Activated CD4-positive, CD25-positive, alpha-beta regulatory T cell (primary cell): ENCODE measurements at places on chromosomes 4 and X.

DNA sequence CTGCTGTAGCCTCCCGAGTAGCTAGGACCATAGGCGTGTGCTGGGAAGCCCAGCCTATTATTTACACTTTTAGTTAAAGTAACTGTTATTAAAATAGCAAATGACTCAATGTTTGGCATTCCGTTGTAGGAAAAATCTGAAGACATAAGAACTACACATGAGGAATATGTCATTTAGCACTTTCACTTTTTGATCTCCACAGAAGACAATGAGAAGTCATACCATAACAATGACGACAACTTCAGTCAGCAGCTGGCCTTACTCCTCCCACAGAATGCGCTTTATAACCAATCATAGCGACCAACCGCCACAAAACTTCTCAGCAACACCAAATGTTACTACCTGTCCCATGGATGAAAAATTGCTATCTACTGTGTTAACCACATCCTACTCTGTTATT lies 6.7 kb downstream of the GPR34 start:
- DNase-seq, result no peak

- DNase-seq, result no peak
Observed at GRCh38 chr4:111434586-111434985, 710.7 kb upstream of the FAM241A start.

DNA sequence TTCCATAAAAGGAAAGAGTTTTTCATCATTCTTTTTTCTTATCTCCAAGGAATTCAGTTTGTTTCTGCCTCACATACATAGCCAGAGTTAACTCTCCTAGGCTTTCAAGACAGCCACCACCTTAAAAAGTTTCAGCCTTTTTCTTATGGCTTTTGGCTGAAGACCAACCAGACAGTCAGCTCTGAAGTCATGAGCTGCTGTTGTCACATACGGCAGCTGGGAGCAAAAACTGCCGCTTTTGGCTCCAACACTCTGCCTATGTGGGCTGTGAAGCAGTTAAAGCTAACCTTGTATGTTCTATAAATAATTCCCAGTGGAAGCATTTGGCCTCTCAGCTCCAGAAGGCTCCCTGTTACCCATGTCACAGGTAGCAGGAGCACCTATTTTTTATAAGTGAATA lies 104.1 kb downstream of the KLHL4 start:
- no peak for DNase-seq

- DNase-seq, result no peak
Observed at GRCh38 chrX:123993904-123994635, 32.6 kb downstream of the STAG2 start.

GRCh38 chr4:92254767-92255442 lies 48.9 kb upstream of the GRID2 start:
- no peak for DNase-seq

- no peak for DNase-seq
Observed at GRCh38 chr4:14100349-14100748, 472.8 kb upstream of the BOD1L1 start.

DNA sequence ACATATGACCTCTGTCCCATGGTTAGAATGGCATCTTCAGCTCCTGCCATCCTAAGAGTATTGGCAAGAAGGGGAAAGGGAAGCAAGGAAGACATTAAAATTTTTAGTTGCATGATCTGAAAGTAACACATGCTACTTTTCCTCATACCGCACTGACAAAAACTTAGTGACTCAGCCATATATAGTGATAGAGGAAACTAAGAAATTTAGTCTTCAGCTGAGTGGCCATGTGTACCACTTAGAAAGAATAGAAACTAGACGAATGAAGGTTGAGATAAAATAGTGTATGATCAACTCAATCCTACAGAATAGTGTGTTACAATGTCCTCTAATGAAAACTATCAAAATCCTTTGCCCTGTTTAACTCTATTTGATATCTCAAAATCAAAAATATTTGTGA lies 164.1 kb downstream of the PPP3CA start:
- DNase-seq, result no peak

GRCh38 chr4:36399762-36400353 lies 118.4 kb downstream of the DTHD1 start:
- no peak for DNase-seq

DNA sequence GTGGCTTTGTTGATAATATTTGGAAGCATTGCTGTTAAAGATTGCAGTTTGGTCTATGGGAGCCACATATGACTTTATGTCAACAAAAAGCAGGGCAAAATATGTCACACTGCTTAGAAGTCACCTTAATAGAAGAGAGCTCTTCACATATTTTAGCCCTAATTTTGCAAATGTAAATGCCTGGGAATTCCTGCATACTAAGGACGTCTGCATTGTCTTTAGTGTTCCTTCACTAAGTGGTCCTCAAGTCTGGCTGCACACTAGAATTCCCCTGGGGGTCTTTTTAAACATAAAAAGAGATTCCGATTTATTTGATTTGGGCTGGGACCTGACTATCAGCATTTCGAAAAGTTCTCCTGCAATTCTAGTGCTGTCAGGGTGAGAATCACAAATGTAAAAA lies 495.1 kb upstream of the FAM241A start:
- DNase-seq, result no peak

- no peak for DNase-seq
Observed at GRCh38 chrX:141760761-141761160, 62.2 kb upstream of the SPANXD start.

- DNase-seq, result no peak
Observed at GRCh38 chr4:113106108-113106507, 56.7 kb downstream of the ANK2 start.

GRCh38 chr4:173415885-173416653 lies 17.2 kb upstream of the SCRG1 start:
- no peak for DNase-seq

GRCh38 chrX:13268874-13269273 lies 51.0 kb downstream of the ATXN3L start:
- no peak for DNase-seq

GRCh38 chrX:18582910-18583493 lies 88.9 kb downstream of the RS1 start:
- no peak for DNase-seq

GRCh38 chrX:43882294-43882681 lies at the start of gene MAOB:
Gene MAOB (minus strand): TSS chrX:43882450. CDS start chrX:43882299, 151 bp downstream.
- no peak for DNase-seq

GRCh38 chr4:188399834-188400233 lies 260.6 kb downstream of the TRIML1 start:
- no peak for DNase-seq

DNA sequence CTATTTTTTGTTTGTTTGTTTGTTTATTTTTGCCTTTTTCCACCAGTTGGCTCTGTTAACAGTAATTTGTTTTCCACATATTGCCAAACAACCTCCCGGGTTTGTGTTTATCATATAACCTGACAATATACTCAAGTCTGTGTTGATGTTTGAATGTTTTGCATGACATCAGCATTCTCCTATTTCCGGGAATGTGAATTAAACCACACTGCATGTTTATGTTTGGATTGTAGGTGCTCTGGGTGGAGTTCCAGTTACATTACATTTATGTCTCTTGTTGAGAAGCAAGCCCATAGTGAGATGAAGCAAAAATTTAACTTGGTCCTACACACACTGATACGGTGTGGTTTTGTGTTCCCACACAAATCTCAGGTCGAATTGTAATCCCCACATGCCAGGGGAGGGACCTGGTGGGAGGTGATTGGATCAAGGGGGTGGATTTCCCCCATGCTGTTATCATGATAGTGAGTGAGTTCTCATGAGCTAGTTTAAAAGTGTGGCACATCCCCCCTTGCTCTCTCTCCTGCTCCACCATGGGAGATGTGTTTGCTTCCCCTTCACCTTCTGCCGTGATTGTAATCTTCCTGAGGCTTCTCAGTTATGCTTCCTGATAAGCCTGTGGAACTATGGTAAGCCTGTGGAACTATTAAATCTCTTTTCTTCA lies 54.4 kb upstream of the CLNK start:
- DNase-seq, result no peak

DNA sequence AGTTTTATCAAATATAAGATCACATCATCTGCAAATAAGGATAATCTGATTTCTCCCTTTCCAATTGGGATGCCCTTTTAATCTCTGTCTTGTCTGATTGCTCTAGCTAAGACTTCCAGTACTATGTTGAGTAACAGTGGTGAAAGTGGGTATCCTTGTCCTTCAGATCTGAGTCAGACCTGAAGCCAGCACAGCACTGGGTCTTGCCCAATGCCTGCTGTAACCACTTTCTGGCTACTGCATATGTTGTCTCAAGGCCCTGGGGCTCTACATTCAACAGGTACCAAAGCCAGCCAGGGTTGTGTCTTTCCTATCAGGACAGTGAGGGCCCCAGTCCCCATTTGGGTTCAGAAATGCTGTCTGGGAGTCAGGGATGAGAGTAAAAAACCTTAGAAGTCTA lies 90.3 kb downstream of the CYSLTR1 start:
- DNase-seq, result no peak

GRCh38 chr4:93759506-93759905 lies 69.0 kb upstream of the ATOH1 start:
- no peak for DNase-seq

DNA sequence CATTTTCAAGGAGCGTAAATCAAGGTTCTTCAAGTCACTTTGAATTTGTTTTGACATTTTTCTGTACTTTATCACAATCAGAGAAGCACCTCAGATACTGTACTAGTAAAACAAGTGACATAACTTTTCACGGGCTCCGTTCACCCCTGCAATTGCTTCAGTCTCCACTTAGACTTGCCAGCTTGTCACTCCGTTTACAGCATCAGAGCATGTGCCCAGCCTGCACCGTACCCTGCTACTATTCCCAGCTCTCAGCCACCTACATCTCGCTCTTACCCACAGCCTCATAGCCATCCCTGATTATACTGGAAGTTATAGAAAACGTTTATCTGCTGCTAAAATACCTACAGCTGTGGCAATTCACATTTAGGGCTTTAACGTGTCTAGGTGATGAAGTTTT lies 135.3 kb upstream of the TENM3 start:
- no peak for DNase-seq

GRCh38 chrX:133988010-133988409 lies 2.6 kb upstream of the GPC3 start:
- DNase-seq, result no peak

DNA sequence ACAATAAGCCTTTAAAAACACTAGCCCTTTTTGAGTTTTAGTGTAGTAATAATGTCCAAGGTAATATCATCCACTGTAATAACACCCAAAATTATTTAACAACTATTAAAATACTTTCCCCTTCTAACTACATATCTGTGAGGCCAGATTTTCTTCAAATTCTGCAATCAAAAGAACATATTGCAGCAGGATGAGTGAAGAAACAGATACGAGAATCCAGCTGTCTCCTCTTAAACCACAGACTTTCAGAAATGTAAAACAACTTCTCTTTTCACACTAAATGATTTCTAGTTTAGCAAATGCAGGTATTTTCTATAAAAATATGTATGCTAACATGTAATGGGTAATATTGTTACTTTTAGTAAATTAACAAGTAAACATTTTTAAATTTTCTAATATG lies 148.9 kb downstream of the PRDM5 start:
- no peak for DNase-seq

DNA sequence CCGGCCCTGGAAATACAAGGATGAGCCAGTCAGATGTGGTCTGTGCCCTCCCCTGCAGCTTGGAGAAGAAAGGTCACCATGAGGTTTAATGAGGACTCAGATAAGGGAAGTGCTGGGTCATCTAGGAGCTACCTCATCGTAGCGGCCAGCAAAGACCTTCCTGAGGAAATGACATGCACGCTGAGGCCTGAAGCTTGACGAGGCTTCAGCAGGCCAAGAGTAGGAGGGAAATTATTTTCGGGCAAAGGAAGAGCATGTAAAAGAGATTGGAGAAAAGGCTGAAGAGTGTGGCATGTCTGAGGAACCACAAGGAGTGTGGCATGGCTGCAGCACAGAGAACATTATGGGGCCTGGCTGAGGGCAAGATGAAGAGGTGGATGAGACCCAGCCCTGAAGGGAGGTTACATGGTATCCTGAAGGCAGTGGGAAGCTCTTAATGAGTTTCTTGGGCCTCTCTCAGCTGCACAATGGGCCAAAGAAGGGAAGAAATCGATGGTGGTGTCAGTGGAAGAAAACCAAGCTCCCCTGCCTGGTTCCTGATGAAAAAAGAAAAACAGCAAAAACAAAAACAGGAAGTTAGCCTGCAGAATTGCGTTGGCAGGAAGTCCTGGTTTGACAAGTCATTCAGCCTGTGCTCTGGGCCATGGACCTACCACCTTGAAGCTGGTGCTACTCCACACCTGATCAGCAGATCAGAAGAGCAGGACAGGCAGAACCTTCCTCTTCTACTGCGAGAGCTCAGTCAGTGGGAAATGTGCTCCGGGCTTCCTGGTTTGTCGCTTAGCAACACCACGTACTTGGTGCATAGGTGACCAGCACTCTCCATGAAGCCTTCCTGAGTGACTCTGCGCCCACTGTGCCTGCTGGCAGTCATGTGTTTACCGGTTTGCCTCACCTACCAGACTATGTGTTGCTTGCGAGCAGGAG lies 134.5 kb upstream of the KLF3 start:
- DNase-seq, result peak; percentile 6
